NCI-H1436 (cell line): ENCODE measurements at places on chromosomes 7 and 10.

DNA sequence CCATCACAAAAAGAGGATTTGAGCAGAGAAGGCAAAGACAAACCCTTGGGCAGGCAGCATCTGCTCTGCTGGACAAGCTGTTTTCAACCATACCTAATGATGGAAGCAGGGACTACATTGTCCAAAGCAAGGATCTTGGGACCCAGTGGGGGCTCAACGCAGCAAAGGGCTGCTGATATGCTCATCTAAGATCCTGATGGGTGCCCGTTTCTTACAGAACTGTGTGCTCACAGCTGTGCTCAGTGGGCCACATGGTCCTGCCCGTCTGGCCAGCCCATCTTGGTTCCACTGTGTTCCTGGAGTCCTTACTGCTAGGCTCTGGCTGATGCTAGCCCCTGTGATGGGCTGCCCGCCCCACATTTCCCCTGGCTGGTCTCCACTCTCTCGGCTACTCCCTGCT is 36.1 kb downstream of the GPRIN2 start:
- DNase-seq: no peak

DNA sequence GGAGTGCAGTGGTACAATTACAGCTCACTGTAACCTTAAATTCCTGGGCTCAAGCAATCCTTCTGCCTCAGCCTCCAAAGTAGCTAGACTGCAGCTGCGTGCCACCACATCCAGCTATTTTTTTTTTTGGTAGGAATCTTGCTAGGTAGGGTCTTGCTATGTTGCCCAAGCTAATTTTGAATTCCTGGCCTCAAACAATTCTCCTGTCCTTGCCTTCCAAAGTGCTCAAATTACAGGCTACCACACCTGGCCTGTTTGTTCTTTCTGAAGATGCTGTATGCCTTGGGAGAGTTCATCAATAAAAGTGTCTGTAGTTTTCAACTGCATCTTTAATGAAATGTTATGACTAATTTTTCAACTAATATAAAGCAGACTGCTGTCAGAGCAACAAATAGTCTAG is 452 bp downstream of the SAMD9 start:
- no peak for DNase-seq

GRCh38 chr7:7203813-7204575 is 21.6 kb downstream of the C1GALT1 start:
- DNase-seq: no peak

DNA sequence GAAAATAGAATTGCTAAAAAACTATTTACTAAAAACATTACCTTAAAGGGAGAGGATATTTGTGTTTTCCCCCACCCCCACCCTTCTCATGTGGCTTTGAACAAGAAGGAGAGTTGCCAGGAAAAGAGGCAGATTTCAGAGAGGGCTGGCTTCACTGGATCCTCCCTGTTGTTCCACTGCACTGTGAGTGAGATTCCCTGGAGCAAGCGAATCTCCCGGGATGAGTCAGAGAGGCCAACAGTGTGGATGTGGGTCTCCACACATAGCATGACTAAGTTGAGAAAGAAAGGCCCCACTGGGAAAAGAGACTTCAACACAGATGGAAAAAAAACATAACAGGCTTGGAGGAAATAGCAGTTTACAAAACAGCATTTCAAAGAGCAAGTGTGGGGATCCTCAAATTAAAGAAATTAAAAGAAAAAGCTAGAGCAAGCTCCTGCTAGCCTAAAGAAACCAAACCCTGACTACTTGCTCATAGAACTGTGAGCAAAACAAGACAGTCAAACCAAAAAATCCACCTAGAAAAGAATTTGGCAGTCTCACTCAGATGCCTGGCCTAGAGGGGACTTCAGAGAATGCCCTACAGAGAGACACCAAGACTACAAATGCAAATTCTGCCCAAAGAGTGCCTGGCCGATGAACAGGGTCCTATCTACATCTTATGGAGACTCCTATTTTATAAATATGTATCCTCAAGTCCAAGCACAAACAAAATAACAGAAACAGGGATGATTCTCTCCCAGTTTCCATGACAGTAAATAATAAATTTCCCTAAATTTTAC is 3.4 kb downstream of the CAV1 start:
- DNase-seq: no peak

GRCh38 chr10:71638064-71638821 is 81.3 kb downstream of the C10orf105 start:
- DNase-seq: no peak

- no peak for DNase-seq
These were observed 528.1 kb downstream of the DNAJB6 start for GRCh38 chr7:157864911-157865310.

- DNase-seq: no peak
These were observed 587.2 kb downstream of the SORCS1 start for GRCh38 chr10:106577266-106577665.

DNA sequence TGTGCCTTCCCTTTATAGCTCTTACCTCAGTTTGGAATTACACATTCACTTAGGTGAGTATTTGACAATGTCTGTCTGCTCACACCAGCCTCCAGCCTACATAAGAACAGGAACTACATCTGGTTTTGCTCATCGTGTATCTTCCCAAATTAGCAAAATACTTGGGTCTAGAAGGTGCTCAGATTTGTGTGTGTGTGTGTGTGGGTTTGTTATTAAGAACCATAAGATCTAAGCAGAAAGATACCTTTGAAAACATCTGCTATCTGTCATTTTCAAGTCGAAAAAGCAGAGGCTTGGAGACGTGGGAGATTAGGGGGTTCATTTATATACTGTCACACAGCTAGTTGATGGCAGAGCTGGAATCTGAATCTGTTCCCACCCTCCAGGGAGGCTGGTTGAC is 14.8 kb upstream of the LAMB4 start:
- no peak for DNase-seq

DNA sequence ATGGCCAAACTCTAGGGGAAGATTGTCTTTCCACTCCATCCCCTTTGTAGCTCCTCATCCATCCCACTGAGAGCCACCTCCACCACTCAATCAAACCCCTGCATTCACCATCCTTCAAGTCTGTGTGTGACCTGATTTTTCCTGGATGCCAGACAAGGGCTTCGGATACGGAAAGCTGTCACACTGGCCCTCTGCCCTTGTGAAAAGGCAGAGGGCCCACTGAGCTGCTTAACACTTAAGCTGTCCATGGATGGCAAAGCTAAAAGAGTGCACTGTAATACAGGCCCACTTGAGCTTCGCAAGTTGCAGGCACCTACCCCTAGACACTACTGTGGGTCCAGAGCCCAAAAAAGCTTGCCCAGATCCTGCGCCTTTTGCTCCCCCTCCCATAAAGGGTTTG is 237.2 kb downstream of the MAGI2 start:
- no peak for DNase-seq

DNA sequence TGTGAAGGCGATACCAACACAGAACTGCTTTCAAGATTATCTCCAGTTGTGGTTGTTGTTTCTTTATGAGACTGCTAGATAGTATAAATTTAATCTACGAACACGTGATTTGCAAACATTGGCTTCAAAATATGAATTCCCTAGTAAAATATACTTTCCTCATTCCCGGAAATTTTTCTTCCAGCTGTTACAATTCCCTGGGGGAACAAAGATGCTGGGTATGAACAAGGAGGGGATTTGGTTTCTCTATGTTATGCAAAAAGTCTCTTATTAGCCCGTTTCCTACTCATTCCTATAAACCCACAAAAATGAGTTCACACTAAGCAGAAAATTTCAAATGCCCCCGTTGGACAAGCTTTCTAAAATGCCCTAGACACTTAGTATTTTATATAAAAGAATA is 928.3 kb downstream of the CNTNAP2 start:
- no peak for DNase-seq

DNA sequence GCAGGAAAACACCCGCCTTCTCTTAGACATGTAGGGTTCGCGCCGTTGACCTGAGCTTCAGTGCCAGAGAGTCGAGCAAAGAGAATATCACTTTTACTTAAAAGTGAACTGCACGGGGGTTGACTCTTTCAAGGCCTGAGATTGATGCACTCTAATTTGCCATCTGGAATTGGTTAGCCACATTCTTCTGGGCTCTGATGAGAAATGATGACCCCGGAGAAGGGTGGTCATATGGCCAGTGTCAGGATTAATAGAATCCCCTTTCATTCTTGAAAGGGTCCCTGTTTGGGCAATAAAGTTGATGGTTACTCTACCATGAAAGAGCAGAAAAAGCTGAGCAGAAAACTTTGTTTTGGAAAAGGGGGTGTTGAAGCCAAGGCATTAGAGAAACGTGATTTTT is 31.2 kb downstream of the GRK5 start:
- DNase-seq: no peak

DNA sequence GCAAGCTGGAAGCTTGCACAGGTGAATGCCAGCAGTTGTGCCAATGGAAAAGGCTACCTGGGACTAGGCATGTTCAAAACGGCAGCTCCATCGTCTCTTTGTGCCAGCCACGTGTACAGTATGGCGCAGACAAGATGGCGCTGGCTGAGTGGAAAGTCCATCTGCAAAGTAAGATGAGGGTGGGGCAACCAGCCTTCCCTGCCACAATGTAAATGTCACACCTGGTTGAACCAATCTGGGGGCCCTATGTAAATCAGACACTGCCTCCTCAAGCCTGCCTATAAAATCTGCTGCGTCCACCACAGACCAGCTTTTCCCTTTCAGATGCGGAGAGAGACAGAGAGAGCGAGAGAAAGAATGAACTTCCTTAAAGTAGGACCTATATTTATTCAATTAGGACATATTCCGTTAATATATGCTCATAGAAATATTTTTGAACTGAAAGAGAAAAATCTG is 18.5 kb upstream of the C7orf33 start:
- no peak for DNase-seq

DNA sequence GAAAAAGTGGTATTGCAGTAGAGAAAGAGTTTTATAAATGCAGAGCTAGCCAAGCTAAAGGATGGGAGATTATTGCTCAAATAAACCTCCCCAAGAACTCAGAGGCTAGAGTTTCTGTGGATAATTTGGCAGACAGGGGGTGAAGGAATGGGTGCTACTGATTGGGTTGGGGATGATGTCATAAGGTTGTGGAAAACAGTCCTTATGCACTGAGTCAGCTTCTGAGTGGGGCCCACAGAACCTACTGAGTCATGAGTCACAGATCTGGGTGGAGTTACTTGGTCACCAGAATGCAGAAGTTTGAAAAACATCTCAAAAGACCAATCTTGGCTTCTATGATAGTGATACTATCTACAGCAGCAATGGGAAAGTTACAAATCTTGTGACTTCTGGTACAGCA is 1146.7 kb downstream of the TYW1 start:
- no peak for DNase-seq

- DNase-seq: no peak
These were observed 2.0 kb downstream of the CYP26C1 start for GRCh38 chr10:93062514-93063143.

DNA sequence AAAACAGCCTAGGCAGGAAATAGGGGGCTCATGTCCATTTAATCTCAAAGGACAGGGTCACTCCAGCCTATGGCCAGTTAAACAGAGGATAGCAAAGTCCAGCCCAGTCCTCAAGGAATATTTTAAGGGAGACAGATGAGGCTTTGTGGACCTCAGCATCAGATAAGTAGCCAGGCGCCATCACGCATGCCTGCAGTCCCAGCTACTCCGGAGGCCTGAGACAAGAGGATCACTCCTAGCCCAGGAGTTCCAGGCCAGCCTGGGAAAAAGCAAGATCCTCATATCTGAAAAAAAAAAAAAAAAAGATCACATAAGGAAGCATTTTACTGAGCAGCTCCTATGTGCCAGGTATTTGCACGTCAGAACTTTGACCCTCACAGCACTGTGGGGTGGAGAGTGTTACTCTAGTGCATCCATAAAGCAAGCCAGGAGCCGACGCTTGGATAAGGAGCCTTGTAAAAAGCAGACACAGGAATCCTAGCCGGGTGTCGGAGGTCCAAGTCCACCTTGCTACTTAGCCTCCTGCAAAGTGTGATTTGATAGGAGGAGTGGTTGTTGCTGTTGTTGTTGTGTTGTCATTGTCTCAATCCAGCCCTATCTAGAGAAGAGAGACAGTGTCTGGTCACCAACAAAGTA is 61.8 kb upstream of the DOCK1 start:
- DNase-seq: no peak

DNA sequence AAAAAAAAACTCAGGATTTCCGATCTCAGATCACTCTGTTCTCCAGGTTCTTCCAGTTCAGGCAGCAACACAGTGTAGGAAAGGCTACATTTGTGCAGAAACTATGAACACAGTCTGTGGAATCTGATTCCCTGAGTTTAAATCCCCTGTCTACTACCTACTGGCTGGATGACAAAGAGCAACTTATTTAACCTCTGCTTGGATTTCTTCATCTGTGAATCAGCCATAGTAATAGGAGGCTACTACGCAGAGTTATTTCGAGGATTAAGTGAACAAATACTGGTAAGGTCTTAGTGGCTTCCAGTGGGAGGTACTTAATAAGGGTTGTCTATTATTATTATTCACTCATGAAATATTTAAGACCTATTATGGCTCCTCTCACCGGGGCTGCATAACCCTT is 44.3 kb upstream of the PDCD4 start:
- no peak for DNase-seq

DNA sequence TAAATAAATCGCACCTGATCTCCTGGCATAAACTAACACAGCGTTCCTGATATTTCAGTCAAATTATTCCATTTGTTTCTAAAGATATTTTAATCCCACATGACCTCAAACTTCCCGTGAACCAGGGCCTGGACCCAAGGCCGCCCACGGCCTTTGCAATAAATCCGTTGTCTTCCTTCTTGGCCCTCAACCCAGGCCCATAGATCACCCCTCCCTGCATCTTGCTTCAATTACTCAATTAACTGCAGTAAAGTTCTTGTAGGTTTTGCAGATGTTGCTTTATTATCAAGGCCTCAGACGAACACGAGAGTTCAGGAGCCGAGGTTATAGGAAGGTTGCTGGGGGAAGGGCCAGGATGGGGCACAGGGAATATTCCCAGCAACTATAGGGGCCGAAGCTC is 249.4 kb downstream of the RAB11FIP2 start:
- DNase-seq: no peak

DNA sequence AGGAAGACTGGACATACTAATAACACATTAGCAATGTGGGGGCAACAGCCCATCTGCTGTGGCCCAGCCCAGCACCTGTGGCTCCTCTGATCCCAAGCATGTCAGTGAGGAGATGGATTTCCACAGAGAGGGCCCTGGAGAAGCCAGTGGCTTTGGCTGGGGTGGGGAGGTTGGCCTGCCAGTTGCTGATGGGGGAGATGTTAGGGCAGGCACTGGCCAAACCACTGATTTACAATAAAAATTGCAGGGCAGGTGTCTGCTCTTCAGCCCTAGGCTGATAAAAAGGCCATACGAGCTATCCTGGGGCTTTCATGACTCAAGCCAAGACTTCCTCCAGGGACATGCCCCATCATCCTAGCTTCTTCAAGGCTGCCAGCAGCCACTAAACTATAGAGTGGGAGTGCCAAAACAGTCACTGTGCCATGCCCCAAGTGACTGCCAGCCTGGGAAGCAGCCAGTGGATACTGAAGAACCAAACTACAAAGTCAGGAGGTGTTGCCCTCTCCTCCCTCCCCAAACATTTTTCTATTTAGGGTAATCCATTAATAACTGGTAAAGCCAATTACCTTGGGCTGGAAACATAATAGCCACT is 37.8 kb downstream of the DPCD start:
- DNase-seq: no peak

DNA sequence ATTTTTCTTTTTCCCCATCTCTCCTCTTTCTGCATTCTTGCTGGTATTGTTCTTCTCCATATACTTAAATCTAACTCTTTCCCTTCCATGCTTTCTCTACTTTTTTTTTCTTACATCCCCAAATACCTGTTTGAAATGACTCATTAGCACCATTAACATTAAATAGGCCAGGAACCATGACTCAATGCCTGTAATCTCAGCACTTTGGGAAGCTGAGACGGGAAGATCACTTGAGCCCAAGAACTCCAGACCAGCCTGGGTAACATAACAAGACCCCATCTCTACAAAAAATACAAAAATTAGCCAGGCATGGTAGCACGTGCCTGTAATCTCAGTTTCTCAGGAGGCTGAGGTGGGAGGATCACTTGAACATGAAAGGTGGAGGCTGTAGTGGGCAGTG is 1026.8 kb downstream of the GATA3 start:
- no peak for DNase-seq
